ENCODE measurements at places on chromosomes 12 and 14. TPM values are rescaled to one million over a fixed set of nuclear protein-coding genes. Genes with fewer than 3 reads are reported as not detected.
A peak's percentile ranks its signal among the peaks of the same experiment; 100 is the strongest.

GRCh38 chr12:89418228-89418910 lies 66.1 kb upstream of the DUSP6 start:
- no peak for DNase-seq

DNA sequence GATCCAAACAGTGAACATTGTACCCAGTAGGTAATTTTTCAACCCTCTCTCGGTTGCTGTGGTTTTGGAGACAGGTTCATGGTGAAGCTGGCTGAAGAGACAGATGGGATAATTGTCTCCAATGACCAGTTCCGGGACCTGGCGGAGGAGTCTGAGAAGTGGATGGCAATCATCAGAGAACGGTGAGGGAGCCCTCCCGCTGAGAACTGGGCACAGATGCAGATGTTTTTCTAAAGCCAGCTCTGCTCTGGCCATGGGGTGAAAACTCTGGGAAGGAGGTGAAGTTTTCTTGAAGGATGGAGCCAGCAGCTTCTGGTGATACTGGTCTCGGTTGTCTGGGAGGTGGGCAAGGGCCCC lies 6.2 kb downstream of the KHNYN start:
- no peak for DNase-seq

The HNRNPA1 gene
- 1,326 TPM for polyA plus RNA-seq

DNA sequence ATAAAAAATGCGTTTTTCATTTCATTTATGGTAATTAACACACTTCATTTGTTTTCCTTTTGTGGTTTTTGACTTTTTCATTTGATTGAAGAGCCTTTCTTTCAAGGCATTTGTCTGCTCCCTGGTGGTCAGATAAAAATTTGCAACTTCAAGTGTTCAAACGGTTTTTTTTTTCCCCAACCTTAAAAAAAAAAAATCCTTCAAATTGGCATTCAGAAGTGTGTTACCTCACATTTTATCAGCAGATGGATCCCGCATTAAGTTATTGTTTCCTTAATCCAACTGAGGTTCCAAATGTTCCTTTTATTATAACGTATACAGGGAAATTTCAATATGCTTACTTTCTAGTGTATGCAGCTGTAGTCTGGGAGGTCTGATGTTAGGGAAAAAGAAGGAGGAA lies 47.2 kb downstream of the MYF5 start:
- DNase-seq = peak; percentile 50

GRCh38 chr14:104779776-104780512 lies 15.6 kb downstream of the AKT1 start:
- no peak for DNase-seq

GRCh38 chr12:54430471-54431069 lies 11.5 kb upstream of the ITGA5 start:
- no peak for DNase-seq

GRCh38 chr12:109504068-109504467 lies 26.6 kb downstream of the UBE3B start:
- no peak for DNase-seq

DNA sequence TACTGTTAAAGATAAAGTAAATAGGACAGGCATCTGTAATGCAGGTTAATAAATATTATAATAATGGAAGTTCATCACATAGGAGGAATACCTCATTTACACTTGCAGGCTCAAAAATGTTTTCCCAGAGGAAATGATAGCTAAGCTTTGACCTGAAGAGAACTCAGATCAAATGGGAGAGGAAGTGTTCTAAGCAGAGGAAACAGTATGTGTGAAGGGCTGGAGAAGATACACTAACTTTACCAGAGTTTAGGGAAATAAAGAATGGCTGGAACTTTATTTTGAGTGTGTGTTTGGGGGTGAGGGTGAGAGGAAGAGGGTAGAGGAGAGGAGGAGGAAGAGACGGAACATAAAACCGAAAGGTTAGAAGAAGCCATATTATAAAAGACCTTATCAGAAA lies 34.0 kb upstream of the AP4S1 start:
- no peak for DNase-seq

DNA sequence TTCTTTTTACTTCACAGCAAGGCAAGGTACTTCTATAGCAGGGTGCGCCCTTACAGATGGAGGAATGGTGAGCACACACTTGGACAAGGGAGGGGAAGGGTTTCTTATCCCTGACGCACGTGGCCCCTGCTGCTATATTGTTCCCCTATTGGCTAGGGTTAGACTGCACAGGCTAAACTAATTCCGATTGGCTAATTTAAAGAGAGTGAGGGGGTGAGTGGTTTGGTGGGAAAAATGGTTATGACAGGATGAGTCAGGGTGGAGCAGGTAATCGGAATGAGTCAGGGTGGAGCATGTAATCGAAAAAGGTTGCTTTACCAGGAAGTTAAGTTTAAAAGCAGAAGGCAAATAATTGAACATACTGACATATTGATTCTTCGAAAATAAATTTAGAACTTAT lies 23.7 kb upstream of the RAB21 start:
- DNase-seq = no peak

The IAPP gene
- not detected for polyA plus RNA-seq

DNA sequence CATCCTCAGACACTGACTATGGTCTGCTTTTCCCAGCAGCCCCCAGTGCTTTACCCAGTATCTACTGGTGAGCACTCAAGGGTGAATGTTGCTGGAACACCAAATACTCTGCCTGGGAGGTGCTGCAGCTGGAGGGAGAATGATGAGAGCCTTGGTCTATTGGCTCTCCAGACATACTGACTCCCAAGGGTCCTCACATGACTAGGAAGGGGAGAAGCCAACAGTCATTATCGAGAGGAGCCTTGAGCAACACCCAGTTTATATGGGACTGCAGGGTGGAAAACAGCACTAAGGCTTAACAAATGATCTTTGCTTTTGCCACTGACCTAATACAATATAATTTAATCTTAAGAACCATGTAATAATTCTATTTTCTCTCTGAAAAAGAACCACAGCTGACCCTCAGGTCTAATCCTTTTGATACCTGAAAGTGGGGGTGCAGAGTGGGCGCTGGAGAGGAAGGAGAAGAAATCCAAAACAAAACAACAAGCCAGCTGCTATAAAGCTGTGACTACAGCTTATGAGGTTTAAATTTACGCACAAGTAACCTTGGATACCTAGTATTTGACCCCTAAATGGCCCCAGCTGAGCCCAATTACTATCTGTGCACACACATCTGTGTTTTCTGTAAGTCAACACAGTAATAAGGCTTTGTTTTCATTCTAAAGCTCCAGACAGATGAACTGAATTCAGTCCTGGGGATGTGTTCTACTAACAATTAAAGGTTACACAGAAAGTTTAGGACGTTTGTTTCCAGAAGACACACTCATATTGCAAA lies 107.8 kb upstream of the GRIP1 start:
- no peak for DNase-seq

GRCh38 chr14:36857136-36857535 lies 195.5 kb downstream of the PAX9 start:
- no peak for DNase-seq

The DHRS2 gene
- polyA plus RNA-seq = 0.08 TPM

- no peak for DNase-seq
Observed at GRCh38 chr14:55373784-55374705, 37.6 kb downstream of the ATG14 start.

GRCh38 chr14:56590535-56590960 lies 10.9 kb downstream of the TMEM260 start:
- DNase-seq = peak; percentile 29

The RBP5 gene
- polyA plus RNA-seq = not detected

The GLIPR1L2 gene
- 0.46 TPM for polyA plus RNA-seq

DNA sequence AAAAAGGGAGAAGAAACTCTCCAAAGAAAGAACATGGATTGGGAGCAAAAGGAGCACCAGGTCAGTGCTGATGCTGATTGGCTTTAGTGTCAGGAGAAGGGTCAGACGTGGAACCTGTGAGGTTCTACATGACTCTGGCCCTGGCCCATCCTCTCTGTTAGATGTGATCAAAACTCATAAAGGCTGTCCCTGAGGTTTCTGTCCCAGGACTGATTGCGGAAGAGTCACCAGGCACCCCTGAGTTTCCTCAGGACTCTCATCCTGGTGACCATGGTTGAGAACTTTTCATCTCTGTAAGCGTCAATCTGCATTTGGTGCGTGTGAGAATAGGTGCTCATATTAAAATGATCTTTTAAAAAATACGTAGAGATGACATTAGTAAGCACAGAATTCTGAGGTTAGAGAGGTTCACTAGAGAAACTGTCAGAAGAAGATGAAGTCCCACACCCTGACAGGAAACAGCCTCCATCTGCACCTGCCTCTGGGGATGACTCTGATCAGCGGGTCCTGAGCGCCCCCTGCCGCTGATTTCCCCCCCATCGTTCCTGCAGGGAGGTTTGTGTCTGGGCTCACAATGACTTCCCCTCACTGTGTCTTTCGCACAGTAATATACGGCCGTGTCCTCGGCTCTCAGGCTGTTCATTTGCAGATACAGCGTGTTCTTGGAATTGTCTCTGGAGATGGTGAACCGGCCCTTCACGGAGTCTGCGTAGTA lies 741.8 kb downstream of the TMEM121 start:
- DNase-seq = no peak

- DNase-seq = peak; percentile 67
Observed at GRCh38 chr12:4857472-4858291, 52.0 kb upstream of the KCNA1 start.

DNA sequence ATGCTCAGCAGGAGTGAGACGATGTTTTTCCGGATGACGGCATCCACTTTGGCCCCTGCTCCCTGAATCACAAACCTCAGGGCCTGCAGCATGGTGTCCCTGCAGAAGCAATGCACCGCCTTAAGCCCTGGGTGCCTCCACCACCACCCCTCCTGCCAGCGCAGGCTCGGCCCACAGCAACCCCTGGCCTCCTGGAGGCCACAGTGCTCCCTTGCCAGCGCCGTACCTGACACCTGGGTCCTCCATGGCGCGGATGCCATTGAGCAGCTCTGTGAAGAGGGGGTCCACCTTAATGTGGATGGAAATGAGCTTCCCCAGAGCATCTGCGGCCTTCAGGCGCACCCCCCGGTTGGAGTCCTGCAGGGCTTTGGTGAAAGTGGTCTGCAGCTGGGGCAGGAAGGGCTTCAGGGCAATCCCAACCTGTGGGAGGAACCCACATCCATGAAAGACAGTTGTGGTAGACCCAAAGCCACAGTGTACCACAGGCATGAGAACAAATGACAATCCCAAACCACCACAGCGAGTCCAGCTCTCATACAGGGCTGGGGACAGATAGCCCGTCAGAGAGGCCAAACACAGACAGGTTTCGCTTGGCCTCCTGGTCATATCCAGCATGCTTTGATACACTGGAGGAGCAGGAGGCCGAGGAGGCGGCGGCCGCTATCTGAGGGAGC lies 17.9 kb upstream of the RAB35 start:
- no peak for DNase-seq

- DNase-seq = no peak
Observed at GRCh38 chr12:130669205-130669557, 46.9 kb downstream of the RIMBP2 start.

GRCh38 chr12:46269429-46270241 lies 792 bp upstream of the SLC38A1 start:
- no peak for DNase-seq

DNA sequence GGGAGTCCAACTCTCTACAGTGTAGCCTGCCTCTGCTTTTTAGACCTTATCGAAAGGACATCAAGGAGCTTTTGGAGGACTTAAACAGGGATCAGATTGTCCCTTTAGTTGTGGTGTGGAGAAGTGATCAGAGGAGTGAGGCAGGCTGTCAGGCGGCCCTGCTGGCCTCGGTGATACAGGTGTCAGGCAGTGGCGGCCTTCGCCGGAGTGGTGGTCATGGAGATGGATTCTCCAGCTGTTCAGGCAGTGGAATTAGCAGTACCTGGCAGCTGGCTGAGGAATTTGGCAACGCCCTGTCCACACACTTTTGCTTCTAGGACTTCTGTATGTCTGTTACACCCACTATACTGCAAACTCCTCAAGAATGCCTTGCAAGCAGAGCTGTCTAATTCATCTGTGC lies 4.2 kb upstream of the CLMN start:
- DNase-seq = no peak

DNA sequence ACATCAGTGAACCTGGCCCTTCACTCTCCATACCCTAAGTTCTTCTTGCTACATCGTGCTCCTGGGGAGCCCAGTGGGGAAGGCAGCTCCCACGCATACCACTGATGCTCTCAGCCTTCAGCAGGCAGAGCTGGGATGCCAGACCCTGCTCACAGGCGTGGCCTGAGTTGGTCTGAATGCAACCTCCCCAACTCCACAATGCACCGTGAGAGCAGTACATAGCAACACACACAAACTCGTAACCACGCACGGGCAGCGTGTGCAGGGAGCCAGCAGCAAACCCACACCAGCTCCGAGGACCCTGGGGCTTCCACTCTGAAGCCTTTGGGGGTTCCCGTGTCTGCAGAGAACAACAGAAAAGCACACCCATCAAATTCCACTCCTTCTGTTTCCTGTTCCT lies 37.3 kb downstream of the ANO2 start:
- DNase-seq = no peak

The MGP gene
- 15.9 TPM for polyA plus RNA-seq

- DNase-seq = no peak
Observed at GRCh38 chr12:115914122-115914521, 363.4 kb downstream of the MED13L start.

The HHIPL1 gene
- polyA plus RNA-seq = 1.6 TPM

GRCh38 chr14:68939893-68940613 lies 39.0 kb downstream of the ACTN1 start:
- peak; percentile 99 for DNase-seq

DNA sequence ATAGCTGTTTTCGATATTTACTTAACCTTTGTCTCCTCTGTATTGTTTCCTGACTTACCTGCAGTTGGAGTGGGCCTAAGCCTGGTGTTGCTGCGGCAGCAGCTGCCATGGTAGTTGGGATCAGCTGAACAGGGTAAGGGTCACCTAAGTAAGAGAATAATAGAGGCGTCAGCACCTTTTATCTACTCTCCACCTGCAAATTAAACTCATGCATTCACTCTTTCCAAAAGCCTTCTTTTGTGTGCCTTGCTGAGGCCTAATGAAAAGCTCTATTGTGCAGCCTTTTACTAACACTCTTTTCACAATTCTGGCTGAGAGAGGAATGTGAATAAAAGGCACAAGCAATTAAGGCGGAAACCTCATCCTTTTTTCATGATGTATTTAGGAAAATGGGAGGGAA lies 308.7 kb downstream of the SOX5 start:
- DNase-seq = no peak

DNA sequence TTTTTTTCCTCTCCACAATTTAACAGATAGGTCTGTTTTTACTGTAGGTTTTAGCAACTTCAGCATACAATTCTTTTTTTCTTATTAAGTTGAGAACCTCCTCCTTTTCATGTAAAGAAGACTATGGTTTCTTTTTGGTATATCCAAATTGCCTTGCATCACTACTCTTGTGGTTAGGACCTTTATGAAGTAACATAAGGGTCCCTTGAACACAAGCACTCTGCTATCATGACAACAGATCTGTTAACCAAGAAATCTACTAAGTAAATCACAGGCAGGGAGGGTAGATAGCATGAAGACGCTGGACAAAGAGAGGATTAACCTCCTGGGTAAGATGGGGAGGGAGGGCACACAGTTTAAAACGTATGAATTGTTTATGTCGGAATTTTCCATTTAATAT lies 380.6 kb downstream of the CCDC91 start:
- DNase-seq = no peak

DNA sequence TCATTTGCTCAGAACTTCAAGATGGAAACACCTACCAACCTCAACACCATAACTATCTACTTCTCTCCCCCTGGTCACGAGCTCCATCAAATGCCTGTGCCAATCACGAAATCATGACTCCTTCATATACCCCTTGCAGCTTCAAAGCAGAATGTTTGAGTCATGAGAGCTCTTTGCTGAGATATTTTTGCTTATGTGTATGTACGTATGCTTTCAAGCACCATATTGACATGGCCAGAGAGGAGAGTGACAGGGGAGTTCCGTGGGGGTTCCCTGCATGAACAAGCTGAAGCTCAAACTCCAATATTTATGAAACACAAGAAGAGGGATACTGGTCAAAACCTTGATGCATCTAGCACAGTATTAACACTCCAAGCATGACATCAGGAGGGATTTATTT lies 374.4 kb downstream of the DPF3 start:
- no peak for DNase-seq

The IQSEC3 gene
- polyA plus RNA-seq = 0.14 TPM

The GPRC5D gene
- polyA plus RNA-seq = 0.08 TPM
